ENCODE measurements at places on chromosomes 13 and 19.

- no peak for DNase-seq
Measured at GRCh38 chr19:28485292-28485691, 727.7 kb downstream of the UQCRFS1 start.

DNA sequence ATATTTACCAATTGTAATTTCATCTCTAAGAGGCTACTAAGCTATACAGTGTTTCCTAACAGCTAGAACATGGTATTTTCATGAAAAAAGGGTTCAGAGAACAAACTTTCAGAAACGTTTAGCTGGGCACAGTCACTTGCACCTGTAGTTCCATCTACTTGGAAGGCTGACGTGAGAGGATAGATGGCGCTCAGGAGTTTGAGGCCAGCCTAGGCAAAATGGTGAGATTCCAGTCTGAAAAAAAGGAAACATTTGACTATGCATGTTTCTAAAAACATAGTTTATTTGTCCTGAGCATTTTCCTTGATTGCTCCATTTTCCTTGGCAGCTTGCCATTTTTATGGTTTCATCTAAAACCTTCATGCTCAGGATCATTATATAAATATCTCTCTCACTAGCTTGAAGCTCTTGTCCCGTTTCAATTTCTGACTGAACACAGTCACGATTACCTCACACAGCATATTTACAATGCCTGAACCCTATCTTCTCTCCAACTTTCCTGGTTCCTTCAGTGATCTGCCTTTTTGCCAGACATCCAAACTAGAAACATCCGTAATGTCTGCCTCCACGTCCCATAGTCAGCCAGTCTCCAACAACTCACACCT is 200.8 kb downstream of the RGCC start:
- DNase-seq, result no peak

DNA sequence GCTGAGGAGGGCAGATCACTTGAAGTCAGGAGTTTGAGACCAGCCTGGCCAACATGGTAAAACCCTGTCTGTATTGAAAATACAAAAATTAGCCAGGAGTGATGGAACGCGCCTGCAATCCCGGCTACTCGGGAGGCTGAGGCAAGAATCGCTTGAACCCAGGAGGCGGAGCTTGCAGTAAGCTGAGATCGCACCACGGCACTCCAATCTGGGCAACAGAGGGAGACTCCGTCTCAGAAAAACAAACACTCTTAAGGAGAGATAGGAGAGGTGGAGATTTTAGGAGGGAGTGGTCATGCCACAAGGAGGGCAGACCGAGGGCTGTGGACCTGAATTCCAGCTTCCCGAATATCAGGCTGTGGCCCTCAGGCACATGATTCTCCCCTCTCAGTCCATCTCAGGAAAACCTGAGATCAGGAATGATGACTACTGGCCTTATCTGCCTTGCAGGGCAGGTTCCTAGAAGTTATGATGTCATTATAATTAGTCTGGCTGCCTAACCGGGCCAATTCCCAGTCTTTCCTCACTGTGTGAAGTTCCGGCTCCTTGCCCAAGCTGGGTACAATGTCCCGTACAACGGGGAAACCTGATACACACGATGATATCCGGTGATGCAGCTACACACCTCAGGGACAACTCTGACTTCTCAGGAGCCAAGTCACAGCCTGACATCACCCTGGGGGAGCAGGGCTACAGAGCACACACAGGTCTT is 2.5 kb downstream of the SLC35E1 start:
- DNase-seq, result no peak

GRCh38 chr19:6230991-6231448 is 48.8 kb downstream of the MLLT1 start:
- DNase-seq, result no peak

GRCh38 chr19:18390065-18390907 is 4.3 kb downstream of the GDF15 start:
- no peak for DNase-seq

DNA sequence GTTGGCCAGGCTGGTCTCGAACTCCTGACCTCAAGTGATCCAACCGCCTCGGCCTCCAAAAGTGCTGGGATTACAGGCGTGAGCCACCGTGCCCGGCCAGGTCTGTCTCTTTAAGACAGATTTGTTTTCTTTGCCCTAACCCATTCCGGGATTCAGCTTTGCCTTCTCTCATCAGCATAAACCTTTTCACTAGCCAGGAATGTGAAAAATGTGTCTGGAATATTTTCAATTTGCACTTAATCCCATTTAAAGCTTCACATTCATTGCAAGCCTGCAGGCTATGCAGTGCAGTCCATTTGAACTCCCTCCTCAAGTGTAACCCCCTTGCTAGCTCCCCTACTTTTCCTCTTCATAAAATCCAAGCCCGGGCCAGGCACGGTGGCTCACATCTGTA is 880 bp upstream of the TMEM160 start:
- DNase-seq, result no peak

DNA sequence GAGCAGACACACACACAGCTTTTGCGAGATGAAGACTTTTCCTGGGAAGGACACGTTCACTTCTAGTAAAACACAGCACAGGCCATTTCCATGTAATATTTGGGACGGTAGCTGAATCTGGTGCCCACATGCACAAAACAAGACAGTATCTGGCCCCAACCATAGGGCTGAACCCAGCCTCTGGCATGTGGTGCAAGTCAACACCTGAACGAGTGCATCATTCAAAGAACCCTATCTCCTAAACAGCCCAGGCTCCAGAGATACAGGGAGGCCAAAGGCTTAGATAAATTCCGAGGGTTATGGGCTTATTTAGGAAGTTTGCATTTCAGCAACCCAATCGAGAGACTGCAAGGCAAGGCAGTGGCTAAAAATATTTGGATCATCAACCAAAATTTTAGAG is 2.7 kb upstream of the TFDP1 start:
- no peak for DNase-seq

- no peak for DNase-seq
Measured at GRCh38 chr19:42216653-42217519, 591 bp downstream of the DEDD2 start.

GRCh38 chr13:99301056-99301838 is 6.0 kb downstream of the GPR183 start:
- no peak for DNase-seq

- DNase-seq, result no peak
Measured at GRCh38 chr19:13547102-13547501, 40.8 kb upstream of the CACNA1A start.

DNA sequence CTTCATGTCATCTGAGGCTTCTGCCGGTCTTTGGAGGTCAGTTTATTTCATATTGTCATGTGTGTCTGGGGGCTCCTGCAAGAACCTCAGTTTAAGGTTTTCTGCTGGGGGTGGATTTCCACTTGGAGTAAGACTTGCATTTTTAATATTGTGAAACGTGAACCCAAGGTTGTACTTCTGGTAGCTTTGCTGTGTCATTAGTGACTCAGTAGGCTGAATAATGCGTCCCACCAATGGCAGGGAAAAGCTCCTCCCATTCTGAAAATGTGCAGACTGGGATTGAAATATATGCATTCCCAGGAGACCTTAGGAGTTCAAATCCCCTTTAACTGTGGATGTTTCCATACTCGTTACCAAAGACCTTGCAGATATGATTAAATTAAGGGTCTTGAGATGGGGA is 46.2 kb downstream of the ING1 start:
- DNase-seq, result no peak

GRCh38 chr13:113586661-113587479 is 2.3 kb downstream of the TFDP1 start:
- DNase-seq, result no peak

All from left renal pelvis (tissue), 4 donors.